ENCODE measurements at places on chromosomes 13 and 19.

DNA sequence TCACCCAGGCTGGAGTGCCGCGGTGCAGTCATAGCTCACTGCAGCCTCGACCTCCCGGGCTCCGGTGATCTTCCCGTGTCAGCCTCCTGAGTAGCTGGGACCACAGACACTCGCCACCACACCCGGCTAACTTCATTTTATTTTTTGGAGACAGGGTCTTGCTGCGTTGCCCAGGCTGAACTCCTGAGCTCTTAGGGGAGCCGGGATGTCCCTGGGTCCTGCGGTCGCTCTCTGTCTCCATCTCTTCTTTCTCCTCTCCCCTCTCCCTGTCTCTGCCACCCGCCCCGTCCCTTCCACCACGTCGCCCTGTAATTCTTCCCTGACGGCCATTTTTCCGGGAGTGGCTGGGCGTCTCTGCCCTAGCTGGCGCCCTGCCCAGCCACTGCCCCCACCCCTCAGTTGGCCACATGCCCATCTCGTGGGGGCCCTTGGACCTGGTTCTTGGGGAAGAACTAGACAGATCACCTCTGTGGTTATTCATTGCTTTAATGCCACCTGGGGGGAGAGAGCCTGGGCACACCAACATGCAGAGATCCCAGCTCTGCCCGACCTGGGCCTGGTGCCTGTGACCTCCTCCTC is 18.9 kb downstream of the ARID3A start:
- DNase-seq, result peak; percentile 68

DNA sequence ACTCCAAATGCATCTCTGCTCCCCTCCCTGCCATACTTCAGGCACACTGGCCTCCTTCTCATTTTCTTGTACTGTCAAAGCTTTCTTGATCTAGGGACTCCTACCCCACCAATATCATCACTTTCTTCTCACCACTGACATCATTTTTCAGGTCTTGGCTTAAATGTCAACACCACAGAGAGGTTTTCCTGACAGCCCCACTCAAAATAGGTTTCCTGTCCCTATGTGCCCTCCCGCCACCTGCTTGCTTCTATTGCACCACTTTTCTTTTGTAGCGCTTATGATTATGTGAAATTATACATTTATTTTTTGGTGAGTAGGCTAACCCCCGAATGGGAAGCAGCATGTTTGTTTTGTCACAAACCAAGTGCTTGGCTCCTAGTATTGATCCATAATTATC is 164.6 kb downstream of the NDFIP2 start:
- DNase-seq, result no peak

GRCh38 chr13:44219577-44220548 is 153.8 kb upstream of the SERP2 start:
- no peak for DNase-seq

- no peak for DNase-seq
Measured at GRCh38 chr19:29076963-29077362, 136.0 kb downstream of the UQCRFS1 start.

DNA sequence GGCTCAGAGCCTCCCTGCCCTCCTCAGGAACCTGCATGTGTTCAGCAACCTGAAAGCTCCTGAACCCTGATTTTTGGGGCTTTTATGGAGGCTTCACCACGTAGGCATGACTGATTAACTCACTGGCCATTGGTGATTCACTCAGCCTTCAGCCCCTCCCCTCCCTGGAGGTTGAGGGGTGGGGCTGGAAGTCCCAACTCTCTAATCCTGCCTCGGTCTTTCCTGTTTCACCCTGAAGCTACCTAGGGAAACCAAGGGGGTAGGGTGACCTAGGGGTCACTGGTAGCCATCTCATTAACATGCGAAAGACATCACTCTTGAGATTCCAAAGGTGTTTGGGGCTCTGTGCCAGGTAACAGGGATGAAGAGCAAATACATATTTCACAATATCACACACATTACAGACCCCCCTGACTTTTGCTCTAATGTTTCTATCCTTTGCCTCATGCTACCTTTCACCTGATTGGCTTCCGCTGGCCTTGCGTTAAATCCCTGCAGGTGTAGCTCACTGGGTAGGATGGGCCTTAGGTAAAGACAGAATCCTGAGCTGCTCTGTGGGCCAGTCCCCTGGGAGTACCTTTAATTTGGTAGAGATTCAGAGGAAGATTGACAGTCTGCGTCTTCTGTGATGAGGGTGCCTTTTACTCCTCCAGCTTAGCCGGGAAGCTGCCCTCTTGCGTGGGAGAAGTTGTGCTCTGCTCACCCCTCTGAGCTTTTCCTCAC is 260.6 kb downstream of the ATP8A2 start:
- no peak for DNase-seq

DNA sequence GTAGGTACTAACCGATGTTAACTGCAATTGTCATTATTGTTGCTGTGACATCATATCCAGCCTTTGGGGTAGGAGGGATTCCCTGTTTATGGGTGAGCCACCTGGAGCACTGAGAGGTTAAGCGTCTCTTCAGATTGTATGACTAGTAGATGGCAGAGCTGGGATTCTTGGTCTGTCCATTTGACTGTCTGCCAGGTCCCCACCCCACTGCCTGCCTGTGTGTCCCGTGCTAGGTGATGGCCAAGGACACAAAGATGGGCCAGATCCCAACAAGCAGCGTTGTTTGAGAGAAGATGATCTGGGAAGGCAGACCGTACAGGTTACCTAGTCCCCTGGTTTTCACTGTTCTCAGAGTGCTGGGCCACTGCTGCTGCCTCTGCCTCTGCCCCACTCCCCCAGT is 16.6 kb downstream of the PPP2R1A start:
- DNase-seq, result no peak

GRCh38 chr13:28534210-28534609 is 39.3 kb upstream of the FLT1 start:
- no peak for DNase-seq

GRCh38 chr19:517721-518597 is 10.7 kb downstream of the TPGS1 start:
- DNase-seq, result no peak

GRCh38 chr19:48967346-48968178 is 2.5 kb downstream of the FTL start:
- no peak for DNase-seq

- no peak for DNase-seq
Measured at GRCh38 chr13:111881700-111882099, 185.2 kb upstream of the SOX1 start.

DNA sequence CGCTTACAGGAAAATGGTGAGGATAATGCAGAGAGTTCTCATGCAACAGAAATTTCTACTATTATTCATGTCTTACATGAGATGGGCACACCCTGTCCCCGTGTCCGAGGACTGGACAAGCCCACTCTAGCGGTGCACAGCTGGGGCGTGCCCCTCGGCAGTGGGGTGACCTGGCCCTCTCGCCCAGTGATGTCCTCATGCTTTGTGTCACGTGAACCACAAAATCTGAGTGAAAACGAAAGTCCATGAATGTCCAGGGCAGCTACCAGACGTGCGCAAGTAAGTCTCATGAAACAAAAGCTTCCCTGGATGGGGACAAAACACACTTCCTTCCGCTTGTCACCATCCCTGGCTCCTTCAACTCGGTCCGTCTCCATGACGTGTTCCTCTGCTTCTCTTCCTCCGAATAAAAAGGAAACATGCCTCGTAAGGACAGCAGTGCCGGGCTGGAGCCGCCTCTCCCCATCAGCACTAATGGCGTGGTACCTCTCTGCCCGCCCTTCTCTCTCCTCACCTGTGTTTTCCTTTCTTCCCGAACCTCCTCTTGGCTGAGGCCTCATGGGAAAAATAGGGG is 45.6 kb downstream of the ANKRD10 start:
- DNase-seq, result no peak

DNA sequence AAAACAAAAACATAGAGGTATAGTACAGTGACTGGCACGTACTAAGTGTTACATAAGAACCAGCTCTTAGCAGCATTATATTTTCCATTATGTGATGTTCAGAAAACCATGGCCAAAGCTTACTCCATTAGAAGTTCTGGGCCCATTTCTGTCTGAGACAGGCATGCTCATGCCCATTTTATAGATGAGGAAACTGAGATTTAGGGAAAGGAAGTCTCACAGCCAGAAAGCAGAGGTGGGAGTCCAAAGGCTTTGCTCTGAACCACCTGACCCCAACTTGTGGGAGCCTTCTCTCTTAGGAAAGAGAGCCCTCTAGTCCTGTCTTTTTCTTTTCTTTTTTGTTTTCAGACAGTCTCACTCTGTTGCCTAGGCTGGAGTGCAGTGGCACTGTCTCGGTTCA is 2.3 kb downstream of the AP2S1 start:
- DNase-seq, result no peak

- no peak for DNase-seq
Measured at GRCh38 chr13:37375071-37375470, 223.5 kb downstream of the POSTN start.

GRCh38 chr13:33541456-33541855 is 255.9 kb upstream of the STARD13 start:
- peak; percentile 44 for DNase-seq

- no peak for DNase-seq
Measured at GRCh38 chr13:71962126-71962525, 95.1 kb upstream of the DACH1 start.

- no peak for DNase-seq
Measured at GRCh38 chr13:112481458-112481857, 105.3 kb downstream of the SPACA7 start.

- no peak for DNase-seq
Measured at GRCh38 chr13:41513600-41513999, 56.2 kb downstream of the RGCC start.

DNA sequence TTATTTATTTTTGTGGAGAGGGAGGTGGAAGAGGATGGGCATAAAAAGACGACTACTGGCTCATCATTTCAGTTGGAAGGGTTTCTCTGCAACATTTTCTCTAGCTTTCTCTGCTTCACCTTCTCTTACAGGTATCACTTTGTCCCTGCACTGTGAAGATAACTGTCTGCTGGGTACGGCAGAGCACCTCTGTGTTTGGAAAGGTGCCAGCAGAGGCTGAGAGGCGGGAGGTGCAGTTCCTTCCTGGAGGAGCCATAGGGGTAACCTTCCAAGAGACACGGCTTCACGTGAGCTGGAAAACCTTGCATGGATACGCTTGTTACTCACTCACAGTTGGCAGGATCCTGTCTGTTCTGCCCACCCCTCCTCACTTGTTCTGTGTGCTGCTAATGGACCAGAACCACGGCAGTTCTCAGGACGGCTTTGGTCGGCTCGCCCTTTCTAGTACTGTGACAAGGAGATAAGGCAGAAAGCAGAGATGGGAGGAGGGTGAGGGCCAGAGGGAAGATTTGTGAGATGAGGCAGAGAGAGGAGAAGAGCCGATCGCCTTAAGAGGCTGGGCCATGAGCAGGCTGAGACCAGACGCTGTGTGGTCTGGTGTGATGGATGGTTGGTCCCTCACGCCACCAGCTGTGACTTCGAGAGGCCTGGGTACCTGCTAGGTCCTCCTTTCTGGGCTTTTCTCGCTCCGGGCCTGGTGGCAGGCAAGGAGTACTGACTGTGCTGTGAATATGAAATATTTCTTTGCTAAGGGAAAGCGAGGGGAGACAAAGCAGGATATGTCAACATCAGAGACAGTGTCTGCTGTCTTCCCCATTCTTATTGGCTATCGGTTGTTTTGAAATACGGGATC is 66.8 kb downstream of the MRPL57 start:
- peak; percentile 57 for DNase-seq
